Stimulated activated CD4-positive, alpha-beta T cell treated with anti-CD3 and anti-CD28 coated beads, Interleukin-4, amount 100 ng/mL, for 48 hours (primary cell): ENCODE measurements at places on chromosomes 12 and 14.

DNA sequence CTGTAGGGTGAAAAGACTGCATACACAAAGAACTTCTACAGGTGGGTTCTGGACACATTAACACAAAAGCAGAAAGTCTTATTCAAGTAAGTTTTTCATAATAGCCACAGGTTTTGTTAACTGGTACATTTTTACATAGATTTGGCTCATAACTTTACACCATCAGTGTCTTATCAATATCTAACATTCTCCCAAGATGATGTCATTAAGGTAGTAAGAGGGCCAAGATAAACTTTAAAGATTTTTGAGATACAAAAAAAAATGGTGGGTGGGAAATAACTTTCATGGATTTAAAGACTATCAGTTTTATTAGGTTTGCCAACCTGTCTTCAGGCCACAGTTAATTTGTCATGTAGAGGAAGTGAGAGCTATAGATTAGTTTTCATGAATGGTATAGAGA, 1.7 kb downstream of the SUPT16H start:
- no peak for DNase-seq

DNA sequence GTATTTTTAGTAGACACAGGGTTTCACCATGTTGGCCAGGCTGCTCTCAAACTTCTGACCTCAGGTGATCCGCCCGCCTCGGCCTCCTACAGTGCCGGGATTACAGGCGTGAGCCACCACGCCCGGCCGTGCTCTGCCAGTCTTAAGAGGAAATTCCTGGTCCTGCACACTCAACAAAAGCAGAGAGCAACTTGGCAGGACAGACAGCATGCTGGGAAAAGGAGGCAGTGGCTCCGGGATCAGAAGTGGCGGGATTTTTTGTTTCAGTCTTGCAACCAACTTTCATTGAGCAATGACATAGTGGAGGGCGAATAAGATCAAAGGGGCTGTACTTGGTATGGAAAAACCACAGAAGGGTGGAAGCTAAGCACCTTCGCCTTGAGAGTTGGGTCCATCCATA, 2.1 kb downstream of the CKAP4 start:
- DNase-seq = no peak

GRCh38 chr12:71981149-71981548, 42.5 kb downstream of the TPH2 start:
- DNase-seq = no peak

- no peak for DNase-seq
Observed at GRCh38 chr14:99564256-99564925, 39.6 kb downstream of the CCDC85C start.

DNA sequence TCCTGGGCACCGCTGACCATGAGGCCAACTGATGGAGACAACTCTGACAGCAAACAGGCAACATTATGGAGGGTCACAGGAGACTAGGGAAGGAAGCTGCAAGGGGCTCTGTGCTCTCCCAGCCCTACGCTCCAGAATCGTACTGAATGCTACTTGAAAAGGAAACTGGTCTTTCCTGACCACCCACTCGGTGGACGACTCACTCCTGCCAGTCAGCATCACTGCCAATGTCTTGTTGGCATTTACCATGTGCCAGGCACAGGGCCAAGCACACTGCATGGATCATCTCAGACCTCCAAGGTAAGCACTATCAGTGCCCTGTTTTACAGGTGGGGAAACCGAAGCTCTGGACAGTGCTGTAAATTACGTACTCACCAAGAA, 38.0 kb downstream of the CCDC85C start:
- no peak for DNase-seq

DNA sequence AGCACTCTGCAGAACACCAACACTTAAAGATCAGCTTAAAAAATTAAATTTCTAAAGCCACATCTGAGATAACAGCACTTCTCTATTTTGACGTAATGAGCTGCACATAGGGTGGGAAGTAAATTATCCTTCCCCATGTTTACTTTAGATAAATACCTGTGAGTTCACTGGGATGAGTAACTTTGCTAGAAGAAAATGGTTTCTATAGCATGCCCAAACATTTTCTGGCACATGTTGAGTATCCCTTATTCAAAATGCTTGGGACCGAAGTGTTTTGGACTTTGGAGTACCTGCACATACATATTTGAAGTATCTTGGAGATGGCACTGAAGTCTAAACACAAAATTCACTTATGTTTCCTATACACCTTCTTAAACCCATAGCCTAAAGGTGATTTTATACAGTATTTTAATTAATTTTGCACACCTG, 6.6 kb downstream of the SLC38A2 start:
- DNase-seq = no peak

DNA sequence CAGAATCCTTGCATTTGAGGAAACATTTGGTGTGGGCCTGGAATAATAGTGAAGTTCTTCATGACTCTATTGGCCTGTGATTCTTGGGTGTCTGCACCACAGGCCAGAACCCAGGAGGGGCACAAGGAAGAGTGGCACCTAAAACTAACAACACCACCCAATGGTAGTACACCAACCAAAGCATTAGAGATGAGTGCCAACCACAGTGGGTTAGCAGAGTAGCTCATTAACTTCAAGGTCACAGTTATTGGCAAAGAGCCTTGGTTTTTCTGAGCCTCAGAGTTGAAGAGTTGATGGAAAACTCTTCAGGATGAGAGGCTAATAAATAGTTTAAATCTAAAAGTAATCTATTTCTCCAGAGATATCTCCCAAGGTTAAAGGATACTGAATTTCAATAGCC, 57.0 kb downstream of the HELB start:
- no peak for DNase-seq

DNA sequence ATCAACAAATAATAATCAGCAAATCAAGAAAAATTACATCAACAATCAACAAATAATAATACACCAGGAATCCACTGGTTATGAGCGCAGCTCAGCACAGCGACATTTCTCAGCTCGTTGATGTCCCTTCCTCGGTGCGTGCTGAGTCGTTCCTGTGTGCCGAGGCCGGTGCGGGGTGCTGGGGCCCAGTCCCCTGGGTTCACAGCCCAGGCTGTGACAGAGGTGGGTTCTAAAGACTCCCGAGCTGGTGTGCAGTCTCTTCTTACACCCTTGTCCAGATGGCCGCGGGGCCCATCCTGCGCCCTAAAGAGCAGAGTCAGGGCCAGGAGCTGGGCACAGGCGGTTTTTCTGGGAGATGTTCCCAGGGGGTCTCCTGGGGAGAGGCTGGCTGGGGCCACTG, 26.9 kb upstream of the TRAF3 start:
- no peak for DNase-seq

- DNase-seq = no peak
Observed at GRCh38 chr14:60133487-60133886, 31.7 kb downstream of the DHRS7 start.

GRCh38 chr12:92403210-92404175, 257.8 kb upstream of the BTG1 start:
- DNase-seq = no peak

DNA sequence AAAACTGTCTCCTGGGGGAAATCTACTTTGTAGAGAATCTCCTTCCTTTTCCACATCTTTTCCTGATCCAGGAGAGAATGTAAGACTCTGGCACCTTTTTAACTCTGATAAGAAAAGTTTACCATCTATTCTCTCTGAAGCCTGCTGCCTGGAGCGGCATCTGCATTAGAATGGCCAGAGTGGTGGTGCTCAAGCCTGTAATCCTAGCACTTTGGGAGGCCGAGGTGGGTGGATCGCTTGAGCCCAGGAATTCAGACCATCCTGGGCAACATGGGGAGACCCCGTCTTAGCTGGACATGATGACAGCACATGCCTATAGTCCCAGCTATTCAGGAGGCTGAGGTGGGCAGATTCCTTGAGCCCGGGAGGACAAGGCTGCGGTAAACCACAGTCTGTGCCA, 1.4 kb upstream of the CHFR start:
- no peak for DNase-seq

GRCh38 chr12:69241438-69242092, 2.2 kb downstream of the CPSF6 start:
- no peak for DNase-seq

- no peak for DNase-seq
Observed at GRCh38 chr14:93108105-93108504, 7.6 kb downstream of the ITPK1 start.

GRCh38 chr14:52312931-52313355, 1.2 kb upstream of the PTGER2 start:
- no peak for DNase-seq

DNA sequence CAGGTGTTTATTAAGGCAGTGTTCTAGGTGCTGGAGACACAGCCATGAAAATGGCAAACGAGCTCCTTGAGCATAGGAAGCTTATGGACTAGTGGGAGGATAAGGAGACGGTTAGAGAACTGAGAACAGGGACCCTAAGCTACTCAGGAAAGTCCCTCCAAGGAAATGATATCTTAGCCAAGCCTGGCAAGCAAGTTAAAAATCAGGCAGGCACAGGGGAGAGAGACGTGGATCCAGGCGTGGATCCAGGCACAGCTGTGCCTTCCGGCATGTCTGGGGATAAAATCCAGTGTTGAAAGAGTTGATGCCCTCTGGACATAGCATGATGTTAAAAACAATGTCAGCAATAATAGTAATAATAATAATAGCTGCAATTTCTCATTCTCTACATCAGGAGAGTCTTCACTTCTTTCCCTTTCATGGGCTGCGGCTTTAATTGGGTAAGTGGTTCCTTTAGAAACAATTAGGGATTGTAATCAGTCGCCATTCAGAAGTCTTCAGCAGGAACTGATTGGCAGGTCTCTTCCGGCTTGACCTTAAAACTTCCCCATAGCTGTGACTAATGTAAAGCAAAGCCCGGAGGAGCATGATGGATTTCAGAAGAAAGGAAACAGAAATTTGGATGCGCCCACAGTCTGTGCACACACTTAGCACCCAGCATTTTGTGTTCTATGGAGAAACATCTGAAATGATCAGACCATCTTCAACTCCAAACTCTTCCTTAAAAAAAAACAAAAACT, 230.2 kb downstream of the SLC41A2 start:
- no peak for DNase-seq

GRCh38 chr14:99633141-99633540, 11.8 kb upstream of the HHIPL1 start:
- no peak for DNase-seq

- DNase-seq = no peak
Observed at GRCh38 chr12:67526129-67526528, 122.4 kb upstream of the DYRK2 start.

GRCh38 chr12:47340411-47341015, 260.8 kb upstream of the AMIGO2 start:
- DNase-seq = no peak

- no peak for DNase-seq
Observed at GRCh38 chr12:93743999-93744689, 67.0 kb downstream of the CRADD start.

GRCh38 chr14:81400202-81400678, at the start of gene STON2:
Gene STON2, minus strand, starts transcription at chr14:81400324. Its CDS starts 1,942 bp downstream, at chr14:81398382.
- DNase-seq = peak; percentile 24

- DNase-seq = no peak
Observed at GRCh38 chr12:15729097-15729496, 60.1 kb downstream of the EPS8 start.
